ENCODE measurements at places on chromosomes 13 and 19.

GRCh38 chr13:51601601-51602565 lies 17.6 kb downstream of the WDFY2 start:
- H3K36me3 ChIP-seq: no peaks in the 10 kb centered on the region
- H3K27ac ChIP-seq: no peak overlapping the region
- H3K4me1 ChIP-seq: no peaks in the 10 kb centered on the region
- H3K27me3 ChIP-seq: no peaks in the 10 kb centered on the region
- H3K4me3 ChIP-seq: no peak overlapping the region

- H3K4me1 ChIP-seq: no peaks in the 10 kb centered on the region
- peaks cover 10% of the 10 kb centered on the region for H3K36me3 ChIP-seq
- no peak overlapping the region for H3K4me3 ChIP-seq
- no peak overlapping the region for H3K27ac ChIP-seq
These were observed 7.0 kb upstream of the CACTIN start for GRCh38 chr19:3633559-3633988.

DNA sequence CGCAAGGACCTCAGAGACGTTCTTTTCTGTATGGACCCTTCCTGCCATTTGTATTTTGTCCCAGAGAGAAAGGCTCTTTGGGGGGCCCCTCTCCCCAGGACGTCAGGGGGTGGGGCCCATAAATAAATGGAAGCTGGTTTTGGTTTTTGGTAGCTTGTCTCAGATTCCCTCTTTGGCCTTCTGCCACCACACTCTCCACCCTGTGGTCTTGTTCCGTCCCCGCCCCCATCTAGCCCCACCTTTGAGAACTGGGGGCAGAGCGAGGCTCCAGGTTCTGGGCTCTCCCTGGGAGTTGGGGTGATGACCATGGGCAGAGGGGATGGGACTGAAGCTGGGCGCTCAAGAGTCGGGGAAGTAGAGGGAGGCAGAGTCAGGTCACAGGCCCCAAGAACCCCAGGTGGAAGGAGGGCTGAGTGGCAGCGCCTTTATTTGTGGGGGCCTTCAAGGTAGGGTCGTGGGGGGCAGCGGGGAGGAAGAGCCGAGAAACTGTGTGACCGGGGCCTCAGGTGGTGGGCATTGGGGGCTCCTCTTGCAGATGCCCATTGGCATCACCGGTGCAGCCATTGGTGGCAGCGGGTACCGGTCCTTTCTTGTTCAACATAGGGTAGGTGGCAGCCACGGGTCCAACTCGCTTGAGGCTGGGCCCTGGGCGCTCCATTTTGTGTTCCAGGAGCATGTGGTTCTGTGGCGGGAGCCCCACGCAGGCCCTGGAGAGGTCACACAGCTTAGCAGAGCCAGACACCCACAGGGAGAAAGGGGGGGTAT lies 3.3 kb downstream of the ISYNA1 start:
- no peak for DNase-seq
- no peak overlapping the region for H3K27ac ChIP-seq
- H3K4me3 ChIP-seq: no peak overlapping the region
- peaks cover 18% of the 10 kb centered on the region for H3K36me3 ChIP-seq
- peaks cover 13% of the 10 kb centered on the region for H3K4me1 ChIP-seq

- H3K27ac ChIP-seq: peak overlapping the region; percentile 23
- peaks cover 34% of the 10 kb centered on the region for H3K36me3 ChIP-seq
- no peaks in the 10 kb centered on the region for H3K27me3 ChIP-seq
- H3K4me1 ChIP-seq: peaks cover 25% of the 10 kb centered on the region
- DNase-seq: no peak
- no peak overlapping the region for H3K4me3 ChIP-seq
These were observed 6.8 kb downstream of the KANK2 start for GRCh38 chr19:11190501-11190900.

- no peak for DNase-seq
- no peaks in the 10 kb centered on the region for H3K4me1 ChIP-seq
- H3K4me3 ChIP-seq: no peak overlapping the region
- no peaks in the 10 kb centered on the region for H3K27me3 ChIP-seq
These were observed 73.9 kb upstream of the SLC10A2 start for GRCh38 chr13:103140001-103140671.

- no peaks in the 10 kb centered on the region for H3K4me1 ChIP-seq
- no peaks in the 10 kb centered on the region for H3K36me3 ChIP-seq
- no peak overlapping the region for H3K4me3 ChIP-seq
- DNase-seq: peak; percentile 14
- no peak overlapping the region for H3K27ac ChIP-seq
These were observed 26.8 kb upstream of the STARD13 start for GRCh38 chr13:33312150-33312860.

DNA sequence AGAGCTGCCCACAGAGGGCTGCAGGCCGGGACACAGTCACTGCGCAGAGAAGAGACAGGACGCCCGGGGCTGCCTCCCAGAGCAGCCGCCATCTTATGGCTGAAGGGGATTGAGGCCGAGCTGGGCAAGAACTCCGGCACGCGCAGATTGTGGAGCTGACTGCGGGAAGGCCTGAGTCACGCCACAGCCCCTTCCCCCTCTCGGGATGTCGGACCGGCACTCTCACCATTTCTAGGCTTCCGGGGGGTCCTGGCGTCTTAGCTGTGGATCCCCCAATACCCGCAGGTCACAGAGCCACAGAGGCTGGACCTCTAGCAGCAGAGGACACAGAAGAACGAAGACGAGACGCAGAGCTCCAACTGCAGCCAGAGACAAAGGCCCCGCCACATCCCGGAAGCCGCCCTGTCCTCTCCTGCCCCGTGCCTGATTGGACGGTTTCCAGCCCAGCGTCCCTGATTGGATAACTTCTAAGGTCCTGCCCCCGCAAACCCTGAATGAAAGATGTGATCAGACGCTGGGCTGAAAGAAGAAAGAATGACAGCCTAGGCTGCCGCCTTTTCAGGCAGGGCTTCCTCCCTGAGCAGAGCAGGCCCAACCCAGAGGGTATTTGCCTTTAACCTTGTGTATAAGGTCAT lies at the start of gene ZNF43:
Gene ZNF43, minus strand, starts transcription at position 373 of the 635 bp plus-strand sequence. Its CDS starts 144 bp downstream, at position 229.
- DNase-seq: peak; percentile 96
- peak within 1 kb of the TSS; percentile 83 for H3K4me3 ChIP-seq
- peak within 1 kb of the TSS; percentile 87 for H3K27ac ChIP-seq
- H3K27me3 ChIP-seq: no peaks in the 10 kb centered on the region
- peaks cover 5% of the 10 kb centered on the region for H3K36me3 ChIP-seq
- H3K4me1 ChIP-seq: peaks cover 2% of the 10 kb centered on the region

DNA sequence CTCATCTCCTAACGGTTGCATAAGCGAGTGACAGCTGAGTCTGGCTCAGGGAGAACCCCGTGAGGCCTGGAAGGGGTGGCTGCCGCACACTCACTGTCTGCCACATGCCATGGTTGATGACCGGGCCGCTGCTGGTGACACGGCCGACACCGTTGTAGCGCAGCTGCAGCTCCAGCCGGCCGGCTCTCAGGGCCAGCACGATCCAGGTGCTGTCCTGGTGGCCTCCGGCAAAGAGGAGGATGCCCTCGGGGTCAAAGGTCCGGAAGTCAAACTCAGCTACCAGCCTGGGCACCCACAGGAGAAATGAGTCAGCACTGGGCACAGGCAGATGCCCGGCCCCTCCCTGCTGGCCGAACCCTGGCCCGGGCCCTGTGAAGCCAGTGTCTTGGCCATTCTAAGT lies 31.7 kb downstream of the GAS6 start:
- DNase-seq: no peak
- H3K4me3 ChIP-seq: no peak overlapping the region
- no peaks in the 10 kb centered on the region for H3K27me3 ChIP-seq
- peaks cover 7% of the 10 kb centered on the region for H3K4me1 ChIP-seq

DNA sequence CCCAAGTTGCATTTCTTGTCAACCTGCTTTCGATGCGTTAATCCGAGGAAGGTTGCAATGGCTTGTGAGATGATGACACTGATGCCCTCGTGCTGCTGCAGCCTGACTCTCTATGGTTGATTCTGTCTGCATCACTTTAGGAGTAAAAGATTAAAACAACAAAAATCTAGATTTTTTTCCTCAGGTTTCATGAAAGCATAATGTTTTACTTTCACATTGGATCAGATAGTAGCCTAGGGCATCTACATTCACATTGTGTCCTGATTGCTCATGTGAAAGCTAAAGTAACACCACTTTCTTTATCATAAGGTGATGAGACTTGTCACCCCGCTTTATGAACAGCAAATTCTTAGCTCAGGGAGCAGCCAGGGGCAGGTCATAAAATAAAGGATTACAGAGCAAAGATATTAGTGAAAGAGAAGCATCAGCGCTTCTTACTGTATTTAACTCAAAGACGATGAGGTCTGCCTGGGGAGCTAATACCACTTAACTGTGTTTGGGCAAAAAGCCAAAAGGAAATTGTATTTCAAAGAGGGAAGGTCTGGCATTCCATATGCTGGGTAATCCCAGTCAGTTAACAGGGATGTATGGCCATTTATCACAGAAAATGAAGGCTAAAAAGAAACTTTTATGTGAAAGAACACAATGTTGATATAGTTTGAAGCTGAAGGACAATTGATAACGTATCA lies 270.5 kb downstream of the GPC6 start:
- no peak for DNase-seq
- no peaks in the 10 kb centered on the region for H3K4me1 ChIP-seq
- H3K36me3 ChIP-seq: no peaks in the 10 kb centered on the region
- no peak overlapping the region for H3K4me3 ChIP-seq
- no peak overlapping the region for H3K27ac ChIP-seq

GRCh38 chr13:77698201-77699058 lies 943 bp downstream of the SLAIN1 start:
- H3K4me3 ChIP-seq: peak overlapping the region; percentile 57
- no peaks in the 10 kb centered on the region for H3K4me1 ChIP-seq
- DNase-seq: peak; percentile 6
- peaks cover 9% of the 10 kb centered on the region for H3K27me3 ChIP-seq
- H3K36me3 ChIP-seq: no peaks in the 10 kb centered on the region

GRCh38 chr13:100890645-100891044 lies 216.1 kb upstream of the TMTC4 start:
- no peak overlapping the region for H3K4me3 ChIP-seq
- H3K27ac ChIP-seq: no peak overlapping the region
- peaks cover 3% of the 10 kb centered on the region for H3K4me1 ChIP-seq
- no peaks in the 10 kb centered on the region for H3K27me3 ChIP-seq

GRCh38 chr13:45779901-45780300 lies 71.7 kb downstream of the SIAH3 start:
- no peaks in the 10 kb centered on the region for H3K4me1 ChIP-seq
- H3K27ac ChIP-seq: no peak overlapping the region
- H3K36me3 ChIP-seq: no peaks in the 10 kb centered on the region
- no peak overlapping the region for H3K4me3 ChIP-seq

DNA sequence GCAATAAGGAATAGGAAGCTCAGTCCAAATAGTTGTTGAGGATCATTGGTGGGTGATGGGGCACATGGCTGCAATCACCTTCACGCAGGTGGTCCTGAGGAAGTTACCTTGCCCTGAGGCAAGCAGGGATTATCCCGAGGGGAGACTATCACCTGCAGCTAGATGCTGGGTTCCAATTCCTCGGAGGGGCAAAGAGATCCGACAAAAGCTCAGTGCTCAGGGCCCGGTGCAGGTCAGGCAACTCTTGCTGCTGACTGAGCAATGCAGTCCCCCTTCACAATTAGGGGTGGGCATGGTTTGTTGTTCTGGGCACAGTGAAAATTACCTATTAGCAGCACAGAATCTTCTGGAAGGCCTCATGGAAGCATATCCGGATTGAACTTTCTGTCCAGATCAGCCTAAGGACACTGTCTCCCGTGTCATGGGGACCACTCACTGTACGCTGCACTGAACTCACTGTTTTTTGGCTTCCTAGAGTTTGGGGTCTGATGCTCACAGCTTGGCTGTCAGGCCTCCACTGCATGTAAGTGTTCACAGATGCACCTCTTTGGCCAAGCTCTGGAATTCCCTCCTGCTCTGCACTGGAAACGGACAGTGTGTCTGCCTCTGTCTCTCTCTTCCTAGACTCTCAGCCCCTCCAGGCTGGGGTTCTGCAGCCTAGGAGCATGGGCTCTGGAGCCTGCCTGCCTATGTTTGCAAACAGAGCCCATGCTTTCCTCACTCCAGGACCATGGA lies 372.7 kb downstream of the ZNF536 start:
- DNase-seq: no peak
- H3K4me1 ChIP-seq: no peaks in the 10 kb centered on the region
- H3K27me3 ChIP-seq: no peaks in the 10 kb centered on the region
- H3K36me3 ChIP-seq: no peaks in the 10 kb centered on the region
- no peak overlapping the region for H3K4me3 ChIP-seq

GRCh38 chr13:38850868-38851626 lies 139.6 kb downstream of the STOML3 start:
- no peaks in the 10 kb centered on the region for H3K27me3 ChIP-seq
- H3K27ac ChIP-seq: no peak overlapping the region
- H3K36me3 ChIP-seq: no peaks in the 10 kb centered on the region
- no peak for DNase-seq

GRCh38 chr13:98751861-98752466 lies 508 bp downstream of the SLC15A1 start:
- peaks cover 31% of the 10 kb centered on the region for H3K27me3 ChIP-seq
- H3K27ac ChIP-seq: no peak overlapping the region

GRCh38 chr13:68908879-68909278 lies 1198.7 kb upstream of the ATXN8OS start:
- DNase-seq: no peak
- no peaks in the 10 kb centered on the region for H3K4me1 ChIP-seq
- H3K36me3 ChIP-seq: no peaks in the 10 kb centered on the region
- no peak overlapping the region for H3K4me3 ChIP-seq
- H3K27ac ChIP-seq: no peak overlapping the region
- no peaks in the 10 kb centered on the region for H3K27me3 ChIP-seq

- H3K27ac ChIP-seq: no peak within 1 kb of the TSS
- H3K27me3 ChIP-seq: peaks cover 5% of the 10 kb centered on the region
- no peak within 1 kb of the TSS for H3K4me3 ChIP-seq
These were observed at the start of gene CXCL17 for GRCh38 chr19:42442833-42443232. Gene CXCL17 (minus strand): TSS chr19:42442946. CDS start chr19:42442832, 114 bp downstream.

- H3K27me3 ChIP-seq: no peaks in the 10 kb centered on the region
- H3K4me3 ChIP-seq: no peak overlapping the region
- no peaks in the 10 kb centered on the region for H3K36me3 ChIP-seq
- no peak for DNase-seq
These were observed 3.3 kb upstream of the EPOR start for GRCh38 chr19:11387162-11388034.

DNA sequence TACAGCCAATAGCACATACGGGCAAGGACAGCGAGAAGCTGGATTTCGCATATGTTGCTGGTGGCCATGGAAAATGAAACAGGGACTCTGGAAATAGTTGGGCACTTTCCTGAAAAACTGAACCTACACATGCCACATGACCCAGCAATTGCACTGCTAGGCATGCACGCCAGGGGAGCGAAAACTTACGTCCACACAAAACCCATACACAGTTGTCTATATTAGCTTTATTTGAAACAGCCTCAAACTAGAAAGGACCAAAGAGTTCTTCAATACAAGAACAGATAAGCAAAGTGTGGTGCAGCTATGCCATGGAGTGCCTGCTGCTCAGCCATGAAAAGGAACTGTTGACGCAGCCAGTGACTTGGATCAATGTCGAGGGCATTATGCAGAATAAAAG lies 7.3 kb upstream of the SPACA7 start:
- no peaks in the 10 kb centered on the region for H3K27me3 ChIP-seq
- H3K36me3 ChIP-seq: no peaks in the 10 kb centered on the region
- DNase-seq: no peak
- H3K4me1 ChIP-seq: no peaks in the 10 kb centered on the region

GRCh38 chr13:114081761-114082681 lies 50.4 kb downstream of the RASA3 start:
- peaks cover 6% of the 10 kb centered on the region for H3K36me3 ChIP-seq
- H3K4me1 ChIP-seq: peaks cover 9% of the 10 kb centered on the region
- H3K27ac ChIP-seq: no peak overlapping the region

GRCh38 chr19:14118165-14119051 lies 846 bp upstream of the PRKACA start:
- H3K36me3 ChIP-seq: no peaks in the 10 kb centered on the region
- peak overlapping the region; percentile 99 for H3K27ac ChIP-seq
- DNase-seq: peak; percentile 64
